ENCODE measurements at places on chromosomes 16 and 17.

GRCh38 chr17:27346228-27346899 is 52.5 kb downstream of the WSB1 start:
- peak; percentile 68 for DNase-seq

GRCh38 chr17:63516910-63517824 is 6.0 kb upstream of the KCNH6 start:
- DNase-seq, result no peak

- DNase-seq, result no peak
Observed at GRCh38 chr16:53827741-53828140, 123.8 kb downstream of the FTO start.

DNA sequence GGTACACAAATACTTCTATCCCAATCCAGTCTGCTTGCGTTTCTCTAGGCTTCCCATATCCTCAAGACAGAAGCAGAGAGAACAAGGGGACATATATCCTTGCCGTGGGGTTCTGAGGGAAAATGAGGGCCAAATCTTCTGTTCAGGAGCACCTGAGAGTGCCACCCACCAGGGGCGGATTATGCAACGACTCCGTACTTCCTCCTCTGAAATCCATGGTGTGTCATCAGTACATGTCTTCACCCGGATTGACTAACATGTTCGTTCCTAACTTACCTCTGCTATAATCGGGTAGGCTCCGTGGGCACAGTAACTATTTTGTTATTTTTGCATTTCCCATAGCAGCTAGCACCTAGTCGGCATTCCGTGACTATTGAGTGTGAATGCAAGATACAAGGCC is 7.8 kb upstream of the ZNF200 start:
- DNase-seq, result no peak

DNA sequence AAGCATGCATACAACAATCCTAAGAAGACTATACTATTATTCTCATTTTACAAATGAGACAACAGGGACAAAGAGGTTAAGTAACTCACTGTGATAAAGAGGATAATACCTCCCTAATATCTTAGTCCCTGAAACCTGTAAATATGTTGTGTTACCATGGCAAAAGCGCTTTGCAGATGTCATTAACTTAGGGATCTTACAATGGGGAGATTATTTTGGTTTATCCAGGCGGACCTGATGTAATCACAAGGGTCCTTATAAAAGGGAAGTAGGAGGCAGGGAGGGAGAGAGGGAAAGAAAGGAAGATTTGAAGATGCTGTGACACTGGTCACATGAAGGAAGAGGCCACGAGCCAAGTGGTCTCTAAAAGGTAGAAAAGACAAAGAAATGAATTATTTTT is 164.7 kb downstream of the CNTNAP4 start:
- DNase-seq, result no peak

DNA sequence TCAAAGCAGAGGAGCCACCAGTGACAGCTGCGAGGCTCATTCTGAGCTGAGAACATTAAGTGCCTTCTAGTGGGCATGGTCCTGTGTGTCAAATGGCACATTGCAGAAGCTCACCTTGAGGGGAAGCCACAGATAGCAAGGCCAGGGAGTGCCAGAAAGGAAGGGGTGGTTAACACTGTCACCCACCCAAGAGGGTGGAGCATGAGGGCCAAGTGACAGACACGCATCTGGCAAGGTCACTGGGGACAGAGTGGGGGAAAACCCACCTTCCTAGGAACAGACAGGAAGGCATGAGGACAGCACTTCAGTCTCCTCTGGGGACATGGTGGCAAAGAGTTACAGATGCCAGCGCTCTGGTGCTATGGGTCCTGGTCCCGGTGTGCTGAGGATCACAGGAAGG is 22.1 kb downstream of the NUBP1 start:
- no peak for DNase-seq

GRCh38 chr17:71502443-71502842 is 618.4 kb upstream of the SOX9 start:
- no peak for DNase-seq

- DNase-seq, result no peak
Observed at GRCh38 chr16:2002406-2003230, 7.0 kb downstream of the ZNF598 start.

- no peak for DNase-seq
Observed at GRCh38 chr17:19707728-19708221, 8.6 kb downstream of the SLC47A2 start.

All from K562 (cell line).